CD4-positive, alpha-beta T cell treated with Interleukin-15 for 4 hours (primary cell): ENCODE measurements at places on chromosomes 2 and 18.

- DNase-seq, result no peak
These were observed 1.6 kb upstream of the DSG3 start for GRCh38 chr18:31445908-31446307.

GRCh38 chr2:112794841-112795240 is 10.5 kb upstream of the IL1A start:
- DNase-seq, result no peak

DNA sequence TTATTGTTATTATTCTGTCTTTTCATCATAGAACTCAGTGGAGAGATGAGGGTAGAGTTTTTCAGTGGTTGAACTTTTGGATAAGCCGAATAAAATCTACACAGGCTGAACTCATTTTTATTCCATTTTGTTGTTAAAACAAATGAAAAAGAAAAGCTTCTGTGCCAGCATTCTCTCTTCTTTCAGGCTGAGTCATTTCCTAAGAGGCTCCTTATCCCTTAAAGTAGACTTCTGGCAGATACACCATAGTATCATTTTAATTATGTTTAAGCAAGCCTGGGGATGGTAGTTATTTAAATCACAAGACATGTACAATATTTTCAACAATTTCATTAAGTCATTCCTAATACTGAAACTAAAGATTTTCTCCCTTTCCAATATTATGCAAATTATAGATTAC is 1364.0 kb upstream of the NRXN1 start:
- no peak for DNase-seq

GRCh38 chr2:116680256-116680936 is 1134.1 kb upstream of the DDX18 start:
- no peak for DNase-seq

DNA sequence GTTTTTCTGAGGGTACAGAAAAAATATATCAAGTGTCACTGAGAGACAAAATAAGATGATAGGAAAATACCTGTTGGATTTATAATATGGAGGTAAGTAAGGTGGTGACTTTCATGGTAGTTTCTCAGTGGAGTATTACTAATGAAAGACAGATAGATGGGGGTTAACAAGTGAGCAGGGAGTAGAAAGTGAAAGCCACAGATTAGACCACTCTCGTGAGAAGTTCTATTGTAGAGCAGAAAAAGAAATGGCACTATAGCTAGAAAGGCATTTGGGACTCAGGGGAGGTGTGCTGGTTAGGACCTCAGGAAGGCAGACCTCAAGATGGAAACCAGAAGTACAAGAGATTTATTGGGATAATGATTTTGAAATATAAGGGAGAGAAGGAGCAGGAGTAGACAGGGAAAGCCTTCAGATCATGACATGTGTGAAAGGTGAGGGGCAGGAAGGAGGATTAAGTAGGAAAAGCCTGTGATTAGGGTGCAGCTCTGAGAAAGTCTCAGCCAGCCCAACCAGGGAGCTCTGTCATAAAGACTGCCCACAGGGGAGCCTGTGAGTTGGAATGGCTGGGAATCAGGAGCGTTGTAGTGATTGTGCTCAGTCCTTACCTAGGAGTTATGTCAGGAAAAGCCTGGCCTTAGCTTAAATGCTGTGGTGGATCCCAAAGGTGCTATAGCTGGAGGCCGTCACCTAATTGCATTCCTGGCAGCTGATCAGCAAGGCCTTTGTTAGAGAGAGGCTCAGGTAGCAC is 198.1 kb downstream of the IKZF2 start:
- no peak for DNase-seq

DNA sequence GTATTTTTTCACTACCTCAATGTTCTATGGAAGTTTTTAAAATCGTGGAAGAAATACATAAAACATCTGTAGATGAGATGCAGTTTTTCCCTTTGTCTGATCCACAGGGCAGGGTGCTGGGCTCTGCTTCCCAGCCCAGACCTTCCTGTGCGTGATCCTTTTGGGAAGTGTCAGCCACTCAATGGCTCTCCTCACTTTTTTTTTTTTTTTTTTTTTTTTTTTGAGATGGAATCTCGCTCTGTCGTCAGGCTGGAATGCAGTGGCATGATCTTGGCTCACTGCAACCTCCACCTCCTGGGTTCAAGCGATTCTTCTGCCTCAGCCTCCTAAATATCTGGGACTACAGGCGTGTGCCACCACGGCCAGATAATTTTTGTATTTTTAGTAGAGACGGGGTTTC is 32.8 kb downstream of the SOWAHC start:
- no peak for DNase-seq

- DNase-seq, result no peak
These were observed 221.8 kb downstream of the AGAP1 start for GRCh38 chr2:235715601-235716000.

GRCh38 chr2:74290066-74290465 is 53.1 kb downstream of the SLC4A5 start:
- no peak for DNase-seq

GRCh38 chr2:16948710-16949109 is 283.1 kb upstream of the CYRIA start:
- no peak for DNase-seq

- no peak for DNase-seq
These were observed 2.9 kb downstream of the CAMKMT start for GRCh38 chr2:44364604-44365003.

DNA sequence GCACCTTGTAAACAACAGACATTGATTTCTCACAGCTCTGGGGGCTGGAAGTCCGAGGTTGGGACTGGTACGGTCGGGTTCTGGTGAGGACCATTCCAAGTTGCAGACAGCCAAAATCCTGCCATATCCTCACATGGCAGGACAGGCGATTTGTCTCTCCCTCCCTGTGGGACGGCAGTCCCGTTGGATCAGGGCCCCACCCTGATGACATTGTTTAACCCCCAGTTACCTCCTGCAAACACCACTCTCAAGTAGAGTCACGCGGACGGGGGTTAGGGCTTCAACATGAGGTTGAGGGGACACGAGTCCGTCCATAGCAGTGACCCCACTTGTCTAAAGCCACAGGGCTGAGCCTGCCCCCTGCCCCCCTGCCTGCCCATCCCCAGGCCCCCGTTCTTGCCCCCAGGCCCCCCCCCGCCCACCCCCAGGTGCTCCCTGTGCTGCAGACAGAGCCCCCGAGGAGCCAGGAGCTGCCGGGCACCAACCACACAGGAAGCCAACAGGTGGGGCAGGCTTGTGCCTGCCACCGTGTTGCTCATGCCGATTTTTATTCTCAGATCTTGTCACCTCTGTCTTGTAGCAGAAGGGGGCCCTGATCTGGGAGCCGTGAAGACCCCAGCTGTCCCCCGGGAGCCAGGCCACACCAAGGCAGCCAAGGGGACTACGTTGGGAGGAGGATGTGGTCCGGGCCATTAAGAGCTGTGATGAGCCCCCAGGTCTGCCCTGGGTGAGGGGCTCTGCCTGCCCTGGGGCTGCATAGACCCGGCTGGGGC is 82.2 kb downstream of the NFATC1 start:
- DNase-seq, result no peak

GRCh38 chr2:44897406-44897805 is 44.1 kb upstream of the SIX3 start:
- DNase-seq, result no peak

DNA sequence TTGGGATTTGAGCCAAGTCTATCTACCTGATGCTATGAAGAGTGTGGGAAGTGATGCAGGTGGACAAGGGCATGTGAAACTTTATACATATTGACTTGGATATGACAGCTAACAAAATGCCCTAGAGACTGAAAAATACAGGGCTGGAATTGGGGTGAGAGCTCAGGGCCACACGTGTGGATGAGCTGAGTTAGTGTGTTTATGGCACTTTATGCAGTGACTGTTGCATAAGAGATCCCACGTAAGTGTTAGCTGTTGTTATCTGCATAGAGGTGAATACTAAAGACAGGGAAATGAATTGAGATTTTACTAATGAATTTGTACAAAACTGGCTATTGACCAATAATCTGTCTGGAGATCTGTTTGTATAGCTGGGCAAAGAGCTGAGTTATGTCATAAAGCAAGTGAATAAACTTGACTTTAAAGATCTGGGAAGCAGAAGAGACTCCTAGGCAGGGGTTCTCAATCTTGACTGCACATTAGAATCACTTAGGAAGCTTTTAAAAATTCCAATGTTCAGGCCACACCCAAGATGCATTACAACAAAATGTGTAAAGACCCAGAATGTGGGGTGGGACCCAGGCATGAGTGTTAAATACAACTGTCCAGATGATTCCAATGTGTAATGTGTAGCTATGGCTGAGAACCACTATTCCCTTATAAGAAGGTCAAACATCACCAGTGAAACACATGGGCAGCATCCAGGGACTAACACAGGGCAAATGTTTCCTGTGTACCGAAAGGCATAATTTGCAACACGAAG is 74.2 kb upstream of the STK17B start:
- DNase-seq, result no peak

DNA sequence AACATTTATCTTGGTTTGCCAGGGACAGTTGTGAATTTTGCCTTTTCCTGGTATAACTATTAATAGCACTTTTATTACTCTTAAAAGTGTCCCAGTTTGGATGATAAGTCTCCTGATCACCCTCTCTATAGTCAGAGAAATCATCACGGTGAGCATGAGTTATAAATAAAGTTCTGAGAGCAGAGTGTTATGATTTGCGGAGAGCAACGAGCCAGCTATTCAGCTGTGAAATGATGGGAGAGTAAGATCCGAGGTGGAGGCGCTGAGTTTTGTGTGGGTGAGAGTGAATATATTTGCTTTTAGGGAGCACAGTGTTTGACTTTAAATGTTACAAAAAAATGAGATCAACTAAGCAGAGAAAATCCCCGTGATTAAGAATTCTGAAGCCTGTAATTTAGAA is 179.6 kb downstream of the DSC3 start:
- DNase-seq, result no peak

DNA sequence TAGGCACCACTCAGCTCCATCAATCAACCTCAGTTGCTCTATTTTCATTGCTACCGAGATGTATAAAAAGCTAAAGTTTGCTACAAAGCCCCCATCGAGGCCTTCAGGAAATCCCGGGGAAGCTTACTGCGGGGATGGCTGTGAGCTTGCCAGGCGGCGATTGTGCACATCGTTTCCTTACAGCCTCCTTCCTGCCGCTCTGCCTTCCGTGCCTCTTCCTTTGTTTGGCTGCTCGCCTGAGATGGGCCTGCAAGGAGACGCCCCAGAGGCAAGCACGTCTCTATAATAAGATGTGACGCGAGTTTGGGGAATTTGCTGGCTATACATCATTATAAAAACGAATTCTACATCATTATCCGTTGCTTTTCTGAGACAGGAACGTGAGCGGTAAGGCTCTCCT is 41.6 kb downstream of the DHRS9 start:
- no peak for DNase-seq

DNA sequence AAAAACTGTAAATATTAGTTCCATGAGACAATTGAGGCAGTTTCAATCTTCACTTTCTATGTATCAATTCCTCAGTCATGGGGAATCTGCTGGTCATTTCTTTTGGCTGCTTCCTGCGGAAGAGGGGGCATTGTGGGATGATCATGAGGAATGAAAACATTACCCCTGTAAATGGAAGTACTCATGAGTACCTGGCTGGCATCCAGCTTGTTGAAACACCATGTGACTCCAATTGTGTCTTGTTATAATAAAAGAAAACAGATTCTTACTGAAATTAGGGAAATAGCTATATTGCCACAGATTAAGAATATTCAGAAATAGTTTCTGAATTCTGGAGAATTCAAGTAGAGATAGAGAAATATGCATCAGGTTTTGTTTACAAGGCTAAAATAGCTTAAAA is 41.6 kb upstream of the GPR39 start:
- no peak for DNase-seq

- no peak for DNase-seq
These were observed 47.1 kb downstream of the GPR39 start for GRCh38 chr2:132463719-132464118.

GRCh38 chr18:61765097-61765496 is 127.7 kb downstream of the RNF152 start:
- DNase-seq, result no peak

GRCh38 chr2:121202541-121203310 is 82.3 kb downstream of the TFCP2L1 start:
- DNase-seq, result no peak

- no peak for DNase-seq
These were observed 70.3 kb upstream of the CWC22 start for GRCh38 chr2:180077295-180077906.
